ENCODE measurements at places on chromosomes 6 and 20.

DNA sequence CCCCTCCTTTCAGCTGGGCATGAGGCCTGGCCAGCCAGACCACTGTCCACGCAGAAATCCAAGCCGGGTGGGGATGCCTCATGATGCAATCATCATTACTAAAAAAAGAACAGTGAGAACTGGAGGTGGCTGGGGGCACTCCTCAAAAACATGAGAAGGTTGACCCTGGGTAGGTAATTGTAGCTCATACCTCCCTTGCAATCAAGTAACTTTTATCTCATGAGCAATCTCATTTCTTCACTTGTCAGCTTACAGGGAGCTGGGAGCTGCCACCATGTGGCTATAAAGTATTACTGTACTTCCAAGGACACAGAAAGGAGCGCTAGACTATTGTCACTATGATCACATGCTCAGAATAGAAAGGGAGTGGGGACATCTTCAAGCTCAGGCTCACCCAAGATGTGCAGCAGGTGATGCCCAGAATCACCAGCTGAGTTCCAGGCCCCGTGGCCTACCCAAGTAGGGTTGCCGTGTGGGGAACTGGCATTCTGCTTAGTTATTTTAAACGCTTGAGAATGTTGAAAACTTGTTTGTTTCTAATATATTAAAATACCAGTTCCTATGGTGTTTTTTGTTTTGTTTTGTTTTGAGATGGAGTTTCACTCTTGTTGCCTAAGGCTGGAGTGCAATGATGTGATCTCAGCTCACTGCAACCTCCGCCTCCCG, 3.0 kb upstream of the CDH26 start:
- no peak for DNase-seq

- no peak for DNase-seq
Observed at GRCh38 chr6:42448927-42449659, 2.6 kb downstream of the TRERF1 start.

DNA sequence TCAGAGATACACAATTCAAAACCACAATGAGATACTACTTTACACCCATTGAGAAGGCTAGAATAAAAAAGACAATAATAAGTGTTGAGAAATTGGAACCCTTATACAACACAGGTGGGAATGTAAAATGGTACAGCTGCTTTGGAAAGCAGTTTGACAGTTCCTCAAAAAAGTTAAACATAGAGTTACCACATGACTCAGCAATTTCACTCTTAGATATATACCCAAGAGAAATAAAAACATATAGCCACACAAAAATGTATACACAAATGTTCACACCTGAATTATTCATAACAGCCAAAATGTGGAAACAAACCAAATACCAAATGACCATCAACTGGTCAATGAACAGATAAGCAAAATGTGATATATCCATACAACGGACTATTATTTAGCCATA, 161.1 kb upstream of the PLN start:
- DNase-seq = no peak

DNA sequence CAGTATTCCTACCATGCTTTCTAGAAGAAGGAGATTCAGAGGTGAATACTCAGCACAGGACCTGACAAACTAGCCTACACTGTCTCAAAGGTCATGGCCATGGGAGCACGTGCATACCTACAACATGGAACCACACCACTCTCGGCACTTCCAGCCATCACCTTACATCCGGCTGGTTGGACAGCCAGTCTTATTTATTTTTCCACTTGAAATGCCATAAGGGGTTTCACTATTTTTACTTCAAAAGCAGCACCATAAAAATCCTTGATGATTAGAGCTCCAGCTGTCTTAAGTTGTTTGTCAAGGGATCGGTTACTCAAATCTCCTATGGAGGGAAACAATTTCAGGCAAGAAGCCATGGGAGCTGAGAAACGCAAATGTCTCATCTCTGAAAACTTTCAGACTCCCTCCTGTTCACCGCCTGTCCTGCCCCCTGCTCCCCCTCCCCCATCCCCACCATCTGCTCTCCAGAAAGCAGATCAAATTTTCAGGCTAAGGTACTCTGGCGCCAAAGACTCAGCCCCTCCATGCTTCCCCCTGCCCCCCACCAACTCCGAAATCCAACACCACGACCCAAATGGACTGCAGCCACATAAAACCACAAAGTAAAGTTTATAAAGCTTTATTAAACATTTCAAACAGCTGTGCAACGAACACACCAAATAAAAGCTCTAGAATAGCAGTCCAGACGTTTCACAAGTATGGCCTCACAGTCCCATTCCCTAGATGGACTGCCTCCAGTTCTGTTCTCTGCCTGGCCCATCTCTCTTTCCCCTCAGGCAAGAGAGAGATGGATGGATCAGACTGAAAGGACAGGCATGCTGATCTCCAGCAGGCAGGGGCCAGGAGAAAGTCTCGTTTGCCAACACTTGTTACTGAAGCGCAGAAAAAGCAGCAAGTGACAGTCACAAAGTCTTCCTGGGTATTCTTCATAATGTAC, 4.0 kb upstream of the NNAT start:
- DNase-seq = no peak

GRCh38 chr6:13500264-13500663, 12.9 kb upstream of the GFOD1 start:
- DNase-seq = no peak

DNA sequence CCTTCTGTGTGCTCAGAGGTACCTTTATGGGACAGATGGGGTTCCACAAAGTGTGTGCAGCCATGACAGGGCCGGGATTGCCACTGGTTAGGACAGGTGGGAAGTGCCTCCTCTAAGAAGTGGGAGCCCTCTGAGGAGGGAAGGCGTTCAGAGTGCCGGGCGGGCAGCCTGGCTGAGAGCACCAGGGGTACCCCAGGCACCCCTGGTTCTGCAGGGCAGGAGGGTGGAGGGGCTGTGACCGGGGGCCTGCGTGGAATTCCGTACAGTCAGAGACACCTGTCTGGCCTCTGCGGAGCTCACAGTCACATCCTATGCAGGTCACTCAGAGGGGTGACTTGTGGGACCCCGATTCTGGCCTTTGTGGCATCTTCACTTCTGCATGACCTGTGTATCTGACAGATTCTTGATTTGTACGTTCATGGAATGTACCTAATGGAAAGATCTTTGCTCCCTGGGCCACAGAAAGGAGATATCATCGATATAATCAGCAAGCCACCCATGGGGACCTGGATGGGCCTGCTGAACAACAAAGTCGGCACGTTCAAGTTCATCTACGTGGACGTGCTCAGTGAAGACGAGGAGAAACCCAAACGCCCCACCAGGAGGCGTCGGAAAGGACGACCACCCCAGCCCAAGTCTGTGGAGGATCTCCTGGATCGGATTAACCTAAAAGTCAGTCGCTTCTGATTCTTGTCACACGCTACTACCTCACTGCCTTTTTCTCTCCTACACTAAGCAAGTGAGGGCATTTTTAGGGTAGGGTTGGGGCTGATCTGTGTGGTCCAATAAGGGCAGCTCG, 190.9 kb downstream of the SASH1 start:
- DNase-seq = no peak

DNA sequence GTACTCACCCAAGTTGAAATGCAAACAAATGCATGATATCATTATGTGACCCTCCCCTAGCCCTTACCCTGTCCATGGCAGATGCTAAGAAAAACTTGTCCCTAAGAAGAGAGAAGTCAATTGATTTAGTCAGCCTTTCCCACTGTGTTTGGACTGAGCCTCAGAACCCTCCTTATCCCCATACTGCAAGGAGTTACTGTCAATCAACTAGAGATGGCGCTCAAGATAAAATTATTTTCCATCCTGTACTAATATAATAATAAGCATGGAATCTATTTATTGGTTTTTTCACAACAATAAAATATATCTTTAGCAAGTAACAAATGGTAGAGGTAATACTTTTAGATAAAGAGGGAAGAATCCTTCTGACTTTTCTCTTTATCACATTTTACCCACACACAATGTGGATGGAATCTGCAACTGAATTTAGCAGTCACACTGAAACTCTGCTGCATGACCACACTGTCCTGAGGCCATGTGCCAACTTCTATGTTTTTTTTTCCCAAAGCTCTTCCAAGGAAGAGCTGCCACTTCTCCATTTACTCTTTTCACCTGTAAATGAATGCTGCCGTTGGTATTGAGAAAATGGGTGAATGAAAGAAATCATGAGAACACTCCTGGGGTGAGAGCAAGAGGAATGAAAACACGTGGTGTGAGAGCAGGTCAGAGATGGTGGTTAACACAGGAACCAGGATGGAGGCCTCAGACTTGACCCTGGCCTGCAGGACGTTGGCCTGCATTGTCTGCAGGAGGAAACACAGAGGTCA, 10.5 kb downstream of the NT5E start:
- DNase-seq = no peak

GRCh38 chr20:31816221-31816620, 2.9 kb upstream of the MYLK2 start:
- DNase-seq = no peak

- DNase-seq = no peak
Observed at GRCh38 chr6:76792394-76792793, 670.9 kb downstream of the HTR1B start.

DNA sequence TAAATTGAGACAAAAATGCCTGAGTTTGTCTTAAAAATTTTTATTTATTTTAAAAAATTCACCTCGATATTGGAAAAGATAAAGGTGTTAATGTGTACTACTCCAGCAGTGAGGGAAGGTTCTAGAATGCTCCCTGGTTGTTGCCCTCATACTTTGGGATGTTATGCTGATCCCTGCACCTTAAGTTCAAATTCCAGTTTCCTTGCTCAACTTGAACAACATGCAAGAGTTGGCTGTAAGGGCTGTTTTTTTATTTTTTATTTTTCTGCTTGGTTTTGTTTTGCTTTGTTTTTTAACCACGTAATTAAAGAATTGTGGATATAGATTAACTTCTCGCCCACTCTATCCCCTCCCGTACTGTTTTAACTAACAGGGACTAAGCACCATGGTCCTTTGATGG, 158.7 kb upstream of the CITED2 start:
- DNase-seq = no peak

- no peak for DNase-seq
Observed at GRCh38 chr6:151695156-151695555, 112.3 kb upstream of the ESR1 start.

- no peak for DNase-seq
Observed at GRCh38 chr6:10136636-10137035, 278.2 kb downstream of the TFAP2A start.

GRCh38 chr6:120646101-120646500, 688.2 kb downstream of the TBC1D32 start:
- no peak for DNase-seq

GRCh38 chr20:37042986-37043972, 52.5 kb downstream of the RBL1 start:
- no peak for DNase-seq

DNA sequence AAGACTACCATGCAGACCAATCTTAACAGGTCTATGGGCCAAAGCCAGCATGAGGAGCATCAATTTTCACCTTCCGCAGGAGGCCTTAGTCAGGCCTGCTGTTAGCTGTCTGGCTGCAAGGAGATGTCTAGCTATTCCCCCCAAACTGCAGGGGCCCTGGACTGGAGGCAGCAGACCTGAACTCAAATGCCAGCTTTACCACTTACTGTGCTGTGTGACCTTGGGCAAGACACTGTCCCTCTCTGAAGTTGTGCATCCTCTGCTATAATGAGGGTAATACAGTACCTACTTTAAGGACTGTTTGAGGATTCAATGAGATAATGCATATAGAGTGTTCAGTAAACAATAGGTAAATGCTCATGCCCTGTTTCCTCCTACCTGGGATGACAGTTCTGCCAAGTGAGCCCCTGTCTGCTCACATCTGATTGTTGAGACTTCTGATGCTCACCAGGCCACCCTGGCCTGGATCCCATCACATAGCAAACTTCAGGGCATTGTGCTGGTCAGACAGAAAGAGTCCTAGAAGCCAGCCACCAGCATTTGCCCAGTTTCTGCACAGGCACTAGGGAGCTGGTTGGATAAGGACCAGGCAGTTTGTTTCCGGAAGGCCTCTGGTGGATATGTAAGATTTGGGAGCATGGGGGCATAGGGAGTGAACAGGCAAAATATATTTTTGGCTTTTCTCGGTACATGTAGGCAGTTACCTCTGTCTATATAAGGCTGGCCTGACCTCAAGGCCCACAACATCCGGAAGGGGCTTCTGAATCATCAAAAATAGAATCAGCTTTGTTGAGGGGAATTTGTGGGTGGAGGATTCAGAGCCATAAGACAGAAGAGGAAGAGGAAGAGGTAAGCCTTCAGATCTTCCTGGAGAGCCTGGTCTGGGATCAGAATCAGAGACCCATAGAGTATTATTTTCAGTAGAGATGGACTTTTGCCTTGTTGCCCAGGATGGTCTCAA, 2.3 kb upstream of the OCSTAMP start:
- no peak for DNase-seq

GRCh38 chr20:36128463-36129159, 25.9 kb upstream of the EPB41L1 start:
- DNase-seq = no peak

DNA sequence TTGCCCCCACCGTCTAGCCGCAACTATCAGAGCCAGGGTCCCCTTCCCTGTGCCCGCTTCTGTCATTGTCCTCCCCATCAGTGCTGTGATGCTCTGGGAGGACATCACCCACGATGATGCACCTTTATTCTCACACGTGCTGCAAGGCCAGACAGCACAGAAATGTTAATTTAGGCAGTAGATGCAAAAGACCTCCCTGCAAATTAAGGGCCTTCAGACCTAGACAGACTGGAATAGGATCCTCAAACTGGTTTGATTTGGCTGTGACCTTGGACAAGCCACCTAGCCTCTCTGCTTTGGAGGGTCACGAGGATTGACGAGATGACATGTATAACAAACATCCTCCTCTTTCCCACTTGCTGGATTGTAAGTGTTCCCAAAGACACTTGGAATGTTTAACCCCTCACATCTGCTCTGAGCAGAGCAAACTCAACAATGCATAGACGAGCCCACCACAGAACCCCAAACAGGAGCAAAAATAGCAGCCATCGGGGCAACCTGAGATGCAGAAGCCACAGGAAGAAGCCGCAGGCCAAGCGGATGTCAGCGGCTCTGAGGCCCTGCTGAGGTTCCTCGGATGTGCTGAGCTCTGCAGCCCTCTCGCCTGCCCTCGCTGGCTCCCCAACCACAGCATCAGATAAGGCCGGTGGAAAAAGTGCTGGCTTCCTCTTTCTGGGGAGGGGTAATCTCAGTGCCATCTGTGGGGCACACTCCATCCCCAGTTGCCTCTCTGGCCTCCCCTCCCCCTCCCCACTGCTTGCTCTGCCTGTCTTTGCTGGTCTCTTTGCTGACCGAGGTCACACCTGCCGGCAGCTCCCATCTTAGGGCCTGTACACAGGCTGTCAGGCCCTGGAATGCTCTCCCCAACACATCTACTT, 35.3 kb downstream of the TOX2 start:
- peak; percentile 63 for DNase-seq

- DNase-seq = no peak
Observed at GRCh38 chr20:10504994-10505730, 70.1 kb downstream of the SLX4IP start.

- no peak for DNase-seq
Observed at GRCh38 chr6:100506651-100507050, 41.9 kb upstream of the SIM1 start.

GRCh38 chr6:40556023-40556422, 31.1 kb downstream of the LRFN2 start:
- no peak for DNase-seq

GRCh38 chr6:14584450-14584849, 466.9 kb downstream of the CD83 start:
- no peak for DNase-seq
